Epithelial cell of proximal tubule (primary cell): ENCODE measurements at places on chromosomes 5 and 9. TPM values are rescaled to one million over a fixed set of nuclear protein-coding genes. Genes with fewer than 3 reads are reported as not detected.

PAEP gene
- not detected in 2 replicates for total RNA-seq

RHOBTB3 gene
- total RNA-seq = 39.9 and 86.4 TPM in 2 replicates

BICD2 gene
- total RNA-seq = 32.2 and 35.0 TPM in 2 replicates

ZNF354C gene
- 2.4 and 3.1 TPM in 2 replicates for total RNA-seq

FOXD4 gene
- 0.07 and 0.46 TPM in 2 replicates for total RNA-seq

BRD8 gene
- 27.9 and 38.2 TPM in 2 replicates for total RNA-seq

GDNF gene
- 0.23 TPM in 1 of 2 replicates, not detected in the other for total RNA-seq

IL31RA gene
- 2.5 and 2.9 TPM in 2 replicates for total RNA-seq

DMRT2 gene
- 0.35 TPM in 1 of 2 replicates, not detected in the other for total RNA-seq

NEURL1B gene
- total RNA-seq = 1.0 and 4.4 TPM in 2 replicates

SHOC1 gene
- 0.07 TPM in 1 of 2 replicates, not detected in the other for total RNA-seq

TLE1 gene
- 90.9 and 124 TPM in 2 replicates for total RNA-seq

FBP1 gene
- total RNA-seq = 1.6 and 2.9 TPM in 2 replicates

MED27 gene
- 21.3 and 50.0 TPM in 2 replicates for total RNA-seq

PCDHA9 gene
- total RNA-seq = not detected in 2 replicates

HACD4 gene
- 2.0 and 3.5 TPM in 2 replicates for total RNA-seq

TRIO gene
- 109 and 170 TPM in 2 replicates for total RNA-seq

ELAVL2 gene
- 0.52 and 1.2 TPM in 2 replicates for total RNA-seq

C9 gene
- total RNA-seq = not detected in 2 replicates

PCDHB13 gene
- total RNA-seq = 0.23 and 0.29 TPM in 2 replicates

CYLC2 gene
- not detected in 2 replicates for total RNA-seq

SPINK4 gene
- total RNA-seq = not detected in 2 replicates

NUDCD2 gene
- 4.6 and 11.1 TPM in 2 replicates for total RNA-seq

ARL14EPL gene
- 0.17 TPM in 1 of 2 replicates, not detected in the other for total RNA-seq

TMED7 gene
- total RNA-seq = 74.1 and 86.7 TPM in 2 replicates

SCGB3A1 gene
- 0.72 TPM in 1 of 2 replicates, not detected in the other for total RNA-seq

CAAP1 gene
- 22.1 and 26.3 TPM in 2 replicates for total RNA-seq

FSTL4 gene
- not detected in 2 replicates for total RNA-seq

PRRX2 gene
- total RNA-seq = 0.17 and 1.7 TPM in 2 replicates

CDKN2B-AS1 gene
- 0.87 TPM in 1 of 2 replicates, not detected in the other for total RNA-seq

MLANA gene
- not detected in 2 replicates for total RNA-seq

FBP2 gene
- total RNA-seq = not detected in 2 replicates

RMI1 gene
- total RNA-seq = 3.4 and 5.6 TPM in 2 replicates

FBXL7 gene
- total RNA-seq = 4.7 and 5.6 TPM in 2 replicates

ARID3C gene
- total RNA-seq = not detected in 2 replicates

LCN2 gene
- 45.7 and 106 TPM in 2 replicates for total RNA-seq

CCNI2 gene
- 1.1 and 3.8 TPM in 2 replicates for total RNA-seq

IRX4 gene
- total RNA-seq = 0.72 TPM in 1 of 2 replicates, not detected in the other

NSUN2 gene
- 59.0 and 70.5 TPM in 2 replicates for total RNA-seq

FAT2 gene
- under 0.01 and 0.07 TPM in 2 replicates for total RNA-seq

EMB gene
- 4.3 and 4.9 TPM in 2 replicates for total RNA-seq

FOXD4L5 gene
- total RNA-seq = not detected in 2 replicates

SLC6A3 gene
- not detected in 2 replicates for total RNA-seq

INSL6 gene
- total RNA-seq = not detected in 2 replicates

IFNB1 gene
- not detected in 2 replicates for total RNA-seq

SLC23A1 gene
- total RNA-seq = 0.07 TPM in 1 of 2 replicates, not detected in the other

SLC1A3 gene
- 1.3 and 1.7 TPM in 2 replicates for total RNA-seq

SLC9A3 gene
- 1.3 and 3.2 TPM in 2 replicates for total RNA-seq

ZNF454 gene
- 0.87 and 1.7 TPM in 2 replicates for total RNA-seq

C5orf52 gene
- total RNA-seq = not detected in 2 replicates

FLT4 gene
- total RNA-seq = 0.29 and 3.8 TPM in 2 replicates

PROB1 gene
- 2.7 and 3.1 TPM in 2 replicates for total RNA-seq

ARHGEF39 gene
- total RNA-seq = 11.9 and 17.5 TPM in 2 replicates

SLC45A2 gene
- total RNA-seq = not detected in 2 replicates
